Esophagus (tissue), 2 donors: ENCODE measurements at places on chromosomes 5 and 9. TPM values are rescaled to one million over a fixed set of nuclear protein-coding genes. Genes with fewer than 3 reads are reported as not detected.

BTNL3 gene
- polyA plus RNA-seq: 0.02 TPM

C7 gene
- 6.5 TPM for polyA plus RNA-seq

PCDHGB2 gene
- polyA plus RNA-seq: 0.39 TPM

C9 gene
- not detected for polyA plus RNA-seq

ZNF483 gene
- polyA plus RNA-seq: 0.18 TPM

ENTPD2 gene
- 1.5 TPM for polyA plus RNA-seq

SPATA9 gene
- polyA plus RNA-seq: 0.06 TPM

NKD2 gene
- polyA plus RNA-seq: 4.2 TPM

ACTBL2 gene
- not detected for polyA plus RNA-seq

IL5 gene
- polyA plus RNA-seq: not detected

BRINP1 gene
- 0.18 TPM for polyA plus RNA-seq

GPRIN1 gene
- 0.43 TPM for polyA plus RNA-seq

BTNL8 gene
- 0.06 TPM for polyA plus RNA-seq

PDE6A gene
- polyA plus RNA-seq: 1.5 TPM

PCDHGB5 gene
- polyA plus RNA-seq: 1.0 TPM

BTNL9 gene
- 4.8 TPM for polyA plus RNA-seq

TRIM32 gene
- polyA plus RNA-seq: 4.1 TPM

STKLD1 gene
- polyA plus RNA-seq: 0.49 TPM

SLU7 gene
- polyA plus RNA-seq: 22.8 TPM

AFAP1L1 gene
- polyA plus RNA-seq: 2.1 TPM

SPINK4 gene
- polyA plus RNA-seq: not detected

ZNF608 gene
- polyA plus RNA-seq: 4.1 TPM
